HS-5 (cell line): ENCODE measurements at places on chromosomes 11 and 22.

GRCh38 chr11:76335842-76336241 is 45.1 kb downstream of the THAP12 start:
- no peak for DNase-seq

GRCh38 chr22:45869340-45869847 is 107.6 kb downstream of the WNT7B start:
- no peak for DNase-seq

GRCh38 chr22:21909871-21910270 is 42.4 kb upstream of the MAPK1 start:
- no peak for DNase-seq

GRCh38 chr22:49582678-49583077 is 245.0 kb downstream of the BRD1 start:
- no peak for DNase-seq

GRCh38 chr11:58165504-58166106 is 23.3 kb upstream of the OR9Q2 start:
- DNase-seq = no peak

GRCh38 chr11:117356126-117356890 is 28.7 kb downstream of the CEP164 start:
- DNase-seq = no peak

DNA sequence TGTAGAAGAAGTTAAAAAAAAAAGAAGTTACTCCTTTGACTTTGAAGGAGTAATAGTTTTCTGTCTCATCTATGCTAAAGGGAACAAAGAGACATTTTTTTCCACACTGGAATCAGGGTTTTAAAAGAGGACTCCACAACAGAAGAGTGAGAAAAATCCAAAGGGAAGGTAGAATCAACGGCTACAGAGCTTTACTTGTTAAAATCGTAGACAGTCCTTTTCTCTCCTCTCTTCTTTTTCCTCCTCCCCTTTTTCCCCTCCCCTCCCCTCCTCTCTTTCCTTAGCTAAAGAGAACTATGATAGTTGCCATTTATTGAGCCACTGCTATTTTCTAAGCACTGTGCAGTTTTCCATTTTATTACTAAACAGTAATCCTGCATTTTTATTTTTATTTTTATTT is 29.2 kb downstream of the DDIAS start:
- no peak for DNase-seq

DNA sequence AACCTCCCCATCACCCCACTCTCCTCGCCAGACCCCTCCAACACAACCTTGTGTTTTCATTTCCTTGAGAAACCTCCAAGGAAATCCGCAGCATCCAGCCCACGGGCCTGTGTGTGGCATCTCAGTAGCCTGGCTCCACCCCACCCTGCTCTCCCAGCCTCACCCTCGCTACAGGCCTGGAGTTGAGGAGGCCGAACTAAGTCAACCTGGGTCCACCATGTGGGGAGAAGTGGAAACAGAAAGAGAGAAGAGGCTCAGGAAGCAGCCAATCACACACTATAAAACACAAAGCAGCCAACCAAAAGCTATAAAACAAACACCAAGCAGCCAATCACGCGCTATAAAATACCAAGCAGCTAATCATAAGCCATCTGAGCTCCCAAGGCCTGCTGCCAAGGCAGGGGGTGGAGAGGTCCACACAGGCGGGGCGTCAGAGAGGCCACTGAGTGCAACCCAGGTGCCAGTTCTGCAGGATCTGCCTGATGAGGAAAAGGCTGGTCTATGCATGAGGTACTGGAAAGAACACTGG is 72.0 kb downstream of the MICAL3 start:
- no peak for DNase-seq

DNA sequence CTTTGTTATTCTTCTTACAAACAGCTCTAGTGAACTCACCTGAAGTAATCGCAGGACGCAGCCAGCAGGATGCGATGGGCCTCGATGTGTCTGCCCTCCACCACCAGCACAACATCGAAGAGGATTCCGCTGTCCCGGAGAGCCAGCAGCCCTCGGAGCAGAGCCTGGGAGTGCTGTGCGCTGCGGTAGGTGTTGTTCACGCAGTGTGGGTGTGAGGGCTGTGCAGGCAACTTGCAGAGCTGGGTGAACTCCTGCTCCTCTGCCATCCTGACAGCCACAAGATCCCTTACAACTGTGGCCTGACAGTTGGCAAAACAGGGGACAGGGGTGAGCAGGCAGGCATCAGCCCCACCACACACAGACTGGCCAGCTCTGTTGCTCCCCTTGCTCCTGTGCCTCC is 6.6 kb downstream of the KLHL22 start:
- no peak for DNase-seq

DNA sequence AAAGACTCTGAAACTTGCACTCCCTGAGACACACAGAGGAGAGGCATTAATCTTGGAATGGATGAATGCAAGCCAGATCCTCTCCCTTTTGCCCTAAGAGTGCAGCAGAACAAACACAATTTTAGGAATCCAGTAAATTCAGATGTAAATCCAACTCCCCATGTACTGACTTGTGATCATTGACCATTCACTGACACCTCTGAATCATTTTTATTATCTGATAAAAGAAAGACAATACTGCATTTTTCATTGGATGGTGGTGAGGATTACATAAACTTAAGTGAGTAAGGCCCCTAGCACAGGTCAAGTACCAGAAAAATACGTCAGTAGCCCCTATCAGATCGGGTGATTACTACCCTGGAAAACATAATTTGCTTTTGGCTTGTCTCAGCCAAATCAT is 782.9 kb upstream of the API5 start:
- DNase-seq = no peak

DNA sequence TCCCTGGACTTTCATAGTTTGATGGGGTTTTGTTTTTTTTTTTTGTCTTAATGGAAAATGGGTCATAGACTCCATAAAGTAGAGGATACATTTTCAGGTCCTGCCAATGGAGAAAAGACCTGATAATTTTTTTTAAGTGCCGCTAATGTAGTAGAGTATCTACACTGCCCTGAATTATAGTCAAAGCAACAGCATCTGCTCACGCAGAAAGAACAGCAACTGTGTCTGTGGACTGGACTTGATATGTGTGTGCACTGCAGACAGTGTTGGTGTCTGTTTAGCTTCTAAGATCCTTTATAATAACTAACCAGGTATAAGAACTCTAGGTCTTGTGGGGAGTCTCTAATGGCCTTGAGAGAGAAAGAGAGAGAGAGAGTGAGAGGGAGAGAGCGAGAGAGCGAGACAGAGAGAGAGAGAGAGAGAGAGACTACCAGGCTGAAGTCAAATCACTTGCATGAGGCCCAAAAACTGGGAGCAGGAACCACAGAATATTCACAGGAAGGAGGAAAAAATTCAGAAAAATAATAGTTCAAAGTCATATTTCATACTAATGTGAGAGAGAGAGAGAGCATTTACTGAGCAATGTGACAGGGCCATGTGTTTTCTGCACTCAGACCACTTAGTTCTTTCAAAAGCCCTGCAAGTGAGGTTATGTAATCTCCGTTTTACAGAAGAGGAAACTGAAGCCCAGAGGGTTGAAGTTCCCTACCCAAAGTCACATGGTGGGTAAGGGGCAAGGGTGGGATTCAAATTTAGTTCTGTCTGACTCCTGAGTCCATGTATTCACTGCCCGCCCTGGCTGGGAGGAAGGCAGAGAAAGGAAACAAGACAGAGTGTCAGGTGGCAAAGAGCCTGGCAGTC is 8.6 kb upstream of the MIAT start:
- DNase-seq = no peak

DNA sequence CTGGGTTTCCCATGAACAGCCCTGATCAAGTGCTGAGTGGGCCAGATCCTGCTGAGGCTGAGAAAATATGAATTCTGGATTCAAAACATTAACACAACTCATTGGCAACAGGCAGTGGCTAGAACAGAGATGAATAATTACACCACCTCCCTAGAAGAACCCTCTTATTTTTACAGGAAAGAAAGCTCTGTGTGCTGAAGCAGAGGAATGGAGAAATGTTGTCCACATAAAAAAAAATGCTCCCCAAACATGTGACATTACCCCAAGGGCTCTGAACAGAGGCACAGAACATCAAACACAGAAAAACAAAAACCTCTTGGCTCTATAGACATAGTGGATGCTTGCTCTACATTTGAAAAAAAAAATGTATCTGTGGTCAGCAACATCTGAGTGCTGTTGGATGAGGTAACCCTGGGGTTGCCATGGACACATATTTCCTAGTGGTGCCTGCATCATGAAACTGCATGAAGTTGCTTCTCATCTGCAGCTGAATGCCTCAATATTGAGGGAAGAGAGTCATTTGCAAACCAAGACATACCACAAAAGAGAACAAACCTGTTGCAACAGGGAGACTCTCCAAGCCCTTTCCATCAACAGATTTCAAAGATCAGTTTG is 98.8 kb downstream of the SNX19 start:
- no peak for DNase-seq

- DNase-seq = peak; percentile 60
Measured at GRCh38 chr22:24060375-24060788, 49.3 kb downstream of the CABIN1 start.

DNA sequence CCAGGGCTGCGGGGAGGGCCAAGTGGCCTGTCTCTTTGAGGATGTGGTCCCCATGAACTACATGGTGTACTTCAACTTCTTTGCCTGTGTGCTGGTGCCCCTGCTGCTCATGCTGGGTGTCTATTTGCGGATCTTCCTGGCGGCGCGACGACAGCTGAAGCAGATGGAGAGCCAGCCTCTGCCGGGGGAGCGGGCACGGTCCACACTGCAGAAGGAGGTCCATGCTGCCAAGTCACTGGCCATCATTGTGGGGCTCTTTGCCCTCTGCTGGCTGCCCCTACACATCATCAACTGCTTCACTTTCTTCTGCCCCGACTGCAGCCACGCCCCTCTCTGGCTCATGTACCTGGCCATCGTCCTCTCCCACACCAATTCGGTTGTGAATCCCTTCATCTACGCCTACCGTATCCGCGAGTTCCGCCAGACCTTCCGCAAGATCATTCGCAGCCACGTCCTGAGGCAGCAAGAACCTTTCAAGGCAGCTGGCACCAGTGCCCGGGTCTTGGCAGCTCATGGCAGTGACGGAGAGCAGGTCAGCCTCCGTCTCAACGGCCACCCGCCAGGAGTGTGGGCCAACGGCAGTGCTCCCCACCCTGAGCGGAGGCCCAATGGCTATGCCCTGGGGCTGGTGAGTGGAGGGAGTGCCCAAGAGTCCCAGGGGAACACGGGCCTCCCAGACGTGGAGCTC is 13.5 kb downstream of the ADORA2A start:
- DNase-seq = no peak

- DNase-seq = no peak
Measured at GRCh38 chr22:38273135-38273826, 471 bp upstream of the TMEM184B start.

DNA sequence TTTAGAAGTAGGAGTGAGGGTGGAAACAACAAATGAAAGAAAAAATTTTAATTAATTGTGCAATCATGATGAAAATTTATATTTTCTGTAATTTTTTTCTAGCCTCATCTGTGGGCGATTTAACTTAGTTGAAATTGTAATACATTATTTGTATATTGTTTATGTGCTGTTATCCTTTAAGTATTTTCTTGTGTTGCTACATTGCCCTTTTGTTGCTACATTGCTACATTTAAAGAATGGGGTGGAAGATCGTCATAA is 106.2 kb upstream of the OR4B1 start:
- no peak for DNase-seq

DNA sequence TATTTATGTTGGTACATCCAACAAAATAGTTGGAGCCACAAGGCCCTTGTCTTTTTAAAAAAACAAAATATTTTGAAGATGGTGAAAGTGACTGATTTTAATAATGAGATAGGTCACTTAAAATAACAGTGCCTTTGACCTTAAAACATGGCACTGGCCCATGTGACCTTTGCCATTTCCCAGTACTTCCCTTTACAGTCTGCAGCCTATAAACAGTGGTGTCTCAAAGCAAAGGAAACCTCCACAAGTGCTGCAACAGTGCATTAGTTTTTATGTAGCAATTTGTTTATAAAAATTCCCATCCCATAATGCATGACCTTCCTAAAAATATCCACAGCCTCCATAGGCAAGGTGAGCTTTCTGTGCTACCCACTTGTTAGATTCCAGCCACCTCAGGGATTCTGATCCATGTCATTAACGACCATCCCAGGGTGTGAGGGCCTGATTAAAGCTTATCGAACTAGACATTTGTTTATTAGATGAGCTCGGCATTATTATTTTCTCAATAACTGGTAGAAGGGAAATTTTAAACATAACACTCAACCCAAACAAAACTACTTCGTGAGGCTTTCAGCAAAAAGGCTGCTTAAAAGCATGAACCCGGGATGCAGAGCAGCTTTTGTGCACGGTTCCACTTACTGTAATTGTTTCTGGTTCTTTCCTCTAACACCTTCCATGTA is 28.0 kb upstream of the CRKL start:
- no peak for DNase-seq

DNA sequence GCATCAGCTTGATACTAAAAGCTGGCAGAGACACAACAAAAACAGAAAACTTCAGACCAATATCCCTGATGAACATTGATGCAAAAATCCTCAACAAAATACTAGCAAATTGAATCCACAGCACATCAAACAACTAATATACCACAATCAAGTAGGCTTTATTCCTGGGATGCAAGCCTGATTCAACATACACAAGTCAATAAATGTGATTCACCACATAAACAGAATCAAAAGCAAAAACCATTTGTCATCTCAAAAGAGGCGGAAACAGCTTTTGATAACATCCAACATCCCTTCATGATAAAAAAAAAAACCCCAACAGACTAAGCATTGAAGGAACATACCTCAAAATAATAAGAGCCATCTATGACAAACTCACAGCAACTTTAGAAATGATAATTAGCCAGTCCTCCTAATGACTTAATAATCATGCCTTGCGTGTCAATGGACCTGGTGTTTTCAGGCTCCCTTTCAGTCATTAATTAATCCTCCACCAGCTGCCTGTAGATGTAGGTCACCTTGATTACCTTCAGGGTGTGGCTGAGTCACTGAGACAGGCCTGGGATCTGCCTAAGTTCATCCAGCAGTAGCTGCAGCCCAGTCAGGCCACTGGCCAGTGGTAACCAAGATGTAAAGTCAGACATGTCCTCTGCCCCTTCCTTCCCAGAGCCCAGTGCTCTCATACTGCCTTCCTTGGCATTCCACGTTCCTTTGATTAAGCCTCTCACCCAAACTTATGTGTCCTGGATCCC is 109.8 kb downstream of the EHF start:
- no peak for DNase-seq

DNA sequence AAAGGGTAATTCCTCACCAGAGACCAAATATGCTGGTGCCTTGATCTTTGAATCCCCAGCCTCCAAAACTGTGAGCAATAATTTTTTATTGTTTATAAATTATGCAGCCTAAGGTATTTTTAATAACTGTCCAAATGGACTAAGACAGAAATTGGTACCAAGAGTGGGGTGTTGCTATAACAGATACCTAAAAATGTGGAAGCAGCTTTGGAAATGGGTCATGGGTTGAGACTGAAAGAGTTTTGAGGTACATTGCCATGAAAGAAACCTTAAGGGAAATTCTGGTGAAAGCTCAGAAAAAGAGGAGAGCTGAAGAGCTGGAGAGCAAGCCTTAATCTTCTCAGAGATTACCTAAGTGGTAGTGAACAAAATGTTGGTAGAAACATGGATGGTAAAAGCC is 378.2 kb downstream of the NXPE2 start:
- no peak for DNase-seq
